ENCODE measurements at places on chromosomes 3 and 15.

DNA sequence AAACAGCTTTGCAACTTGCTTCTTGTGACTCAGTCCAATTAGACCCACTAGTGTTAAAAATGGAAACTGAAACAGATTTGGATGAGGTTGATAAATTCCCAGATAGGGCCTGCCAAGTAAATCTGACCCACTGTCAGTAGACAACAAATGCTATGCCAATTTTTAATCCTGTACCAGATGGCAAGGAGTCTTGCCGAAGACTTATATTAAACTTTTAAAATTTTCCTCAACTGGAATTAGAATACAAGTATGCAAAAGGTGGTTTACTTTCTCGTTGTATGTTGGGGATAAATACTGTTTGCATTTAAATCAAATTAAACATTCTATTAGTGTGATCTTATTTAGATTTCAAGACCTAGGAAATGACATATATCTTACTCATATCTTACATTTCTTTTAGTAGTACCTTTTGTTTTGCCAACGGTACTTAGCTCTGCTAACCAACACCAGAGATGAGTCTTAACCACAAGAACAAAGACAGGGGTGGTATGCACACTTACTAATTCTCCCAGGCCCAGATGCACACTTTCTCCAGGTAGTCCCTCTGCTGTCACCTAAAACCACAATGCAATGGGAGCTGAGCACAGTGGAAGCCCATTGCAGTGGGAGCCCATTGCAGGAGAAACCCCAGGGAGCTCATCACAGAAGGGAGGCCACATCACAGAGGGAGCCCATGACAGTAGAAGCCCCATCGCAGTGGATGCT is 77.8 kb downstream of the WWTR1 start:
- no peak for DNase-seq

DNA sequence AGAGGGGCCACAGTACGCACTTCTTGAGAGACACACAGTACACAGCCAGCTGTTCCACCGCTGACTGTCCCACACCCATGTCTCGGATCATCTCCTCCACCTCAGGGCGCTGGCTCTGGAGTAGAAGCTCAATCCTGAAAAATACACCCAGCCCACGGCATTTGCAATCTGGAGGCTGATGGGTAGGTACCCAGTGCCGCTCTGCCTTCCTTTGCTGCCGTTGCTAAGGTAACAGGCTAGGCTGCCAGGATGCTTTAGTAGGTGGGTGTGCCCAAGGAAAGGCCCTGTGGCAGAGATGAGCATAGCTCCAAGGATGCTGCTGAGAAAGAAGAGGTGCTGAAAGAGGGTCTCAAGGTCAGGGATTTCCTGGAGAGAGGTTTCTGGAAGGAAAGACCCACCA is 14.6 kb downstream of the TRAIP start:
- DNase-seq: no peak

GRCh38 chr15:60840306-60840702 is 361.4 kb upstream of the ICE2 start:
- peak; percentile 25 for DNase-seq

- no peak for DNase-seq
Measured at GRCh38 chr3:4772171-4772804, 206.9 kb upstream of the BHLHE40 start.

GRCh38 chr15:67999320-68000100 is 54.6 kb upstream of the PIAS1 start:
- DNase-seq: no peak

- no peak for DNase-seq
Measured at GRCh38 chr15:51267703-51268083, 70.7 kb downstream of the CYP19A1 start.

GRCh38 chr3:120550546-120550945 is 45.6 kb upstream of the NDUFB4 start:
- DNase-seq: no peak

DNA sequence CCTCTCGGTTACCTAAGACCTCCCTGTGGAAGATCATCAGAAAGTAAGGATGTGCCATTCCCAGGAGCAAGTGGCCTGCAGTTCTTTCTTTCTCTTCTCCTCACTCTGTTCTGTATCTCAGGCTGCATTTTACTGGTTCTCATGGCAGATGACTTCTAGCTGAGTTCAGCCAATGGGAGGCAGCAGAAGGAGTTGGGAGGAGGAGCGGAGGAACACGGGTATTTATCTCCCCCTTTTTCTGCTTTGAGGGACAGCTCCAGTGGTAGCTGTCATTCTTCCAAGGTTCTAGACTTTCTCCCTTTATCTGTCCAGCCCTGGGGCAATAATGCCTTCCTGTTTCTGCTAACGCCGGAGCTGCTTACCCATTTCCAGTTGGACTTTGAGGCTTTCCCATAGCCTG is 339.9 kb downstream of the NR2F2 start:
- DNase-seq: no peak

DNA sequence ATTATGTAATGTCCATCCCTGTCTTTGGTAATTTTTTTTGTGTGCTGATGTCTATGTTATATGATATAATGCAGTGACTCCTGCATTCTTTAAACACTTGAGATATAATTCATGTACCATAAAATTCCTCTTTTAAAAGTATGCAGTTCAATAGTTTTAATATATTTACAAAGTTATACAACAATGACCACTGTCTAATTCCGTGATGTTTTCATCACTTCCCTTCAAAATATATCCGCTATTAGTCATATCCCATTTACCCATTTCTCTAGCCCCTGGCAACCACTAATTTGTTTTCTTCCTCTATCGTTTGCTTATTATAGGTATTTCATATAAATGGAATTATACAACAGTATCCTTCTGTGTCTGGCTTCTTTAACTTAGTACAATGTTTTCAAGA is 64.9 kb upstream of the SUCLG2 start:
- DNase-seq: no peak

- DNase-seq: no peak
Measured at GRCh38 chr15:98683831-98684230, 35.5 kb downstream of the IGF1R start.

DNA sequence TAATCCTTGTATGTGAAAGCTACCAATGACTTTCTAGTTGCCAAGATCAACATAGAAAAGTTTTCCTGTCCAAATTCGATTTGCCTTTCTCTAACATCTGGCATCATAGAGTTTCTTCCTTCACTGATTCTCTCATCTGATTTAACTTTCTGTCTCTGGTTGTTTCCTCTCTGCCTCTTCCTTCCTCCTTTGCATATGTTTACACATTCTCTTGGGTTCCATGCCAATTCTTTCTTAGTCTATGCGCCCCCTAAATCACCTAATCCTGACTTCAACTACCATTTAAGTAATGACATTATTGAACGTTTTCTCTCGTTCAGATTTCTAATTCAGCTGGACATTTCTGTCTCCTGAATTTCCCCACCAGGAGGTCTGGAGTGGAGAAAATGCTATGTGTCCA is 561.9 kb upstream of the TGFBR2 start:
- DNase-seq: no peak

- no peak for DNase-seq
Measured at GRCh38 chr3:138355071-138355470, 6.7 kb downstream of the MRAS start.

GRCh38 chr3:23612296-23612891 is 193.4 kb upstream of the UBE2E1 start:
- DNase-seq: no peak

- no peak for DNase-seq
Measured at GRCh38 chr15:96767703-96768434, 437.4 kb downstream of the NR2F2 start.

DNA sequence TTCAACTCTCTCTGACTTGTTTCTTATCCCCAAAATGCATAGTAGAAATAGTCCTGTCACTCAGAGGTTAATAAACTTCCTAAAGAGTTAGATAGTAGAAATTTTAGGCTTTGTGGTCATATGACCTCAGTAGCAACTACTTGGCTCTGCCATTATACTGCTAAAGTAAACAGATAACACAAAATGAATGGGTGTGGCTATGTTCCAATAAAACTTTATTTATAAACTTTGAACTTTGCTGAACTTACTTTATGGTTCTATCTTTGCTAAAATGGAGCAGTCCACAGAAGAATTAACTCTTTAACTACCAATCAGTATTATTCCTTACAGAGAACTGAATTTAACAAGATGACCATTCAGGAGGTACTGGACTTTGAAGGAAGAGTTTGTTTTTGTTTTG is 393.6 kb upstream of the CDIN1 start:
- no peak for DNase-seq

- no peak for DNase-seq
Measured at GRCh38 chr15:41865490-41866055, 26.9 kb downstream of the PLA2G4B start.

- DNase-seq: no peak
Measured at GRCh38 chr15:67755264-67755663, 70.0 kb upstream of the SKOR1 start.

DNA sequence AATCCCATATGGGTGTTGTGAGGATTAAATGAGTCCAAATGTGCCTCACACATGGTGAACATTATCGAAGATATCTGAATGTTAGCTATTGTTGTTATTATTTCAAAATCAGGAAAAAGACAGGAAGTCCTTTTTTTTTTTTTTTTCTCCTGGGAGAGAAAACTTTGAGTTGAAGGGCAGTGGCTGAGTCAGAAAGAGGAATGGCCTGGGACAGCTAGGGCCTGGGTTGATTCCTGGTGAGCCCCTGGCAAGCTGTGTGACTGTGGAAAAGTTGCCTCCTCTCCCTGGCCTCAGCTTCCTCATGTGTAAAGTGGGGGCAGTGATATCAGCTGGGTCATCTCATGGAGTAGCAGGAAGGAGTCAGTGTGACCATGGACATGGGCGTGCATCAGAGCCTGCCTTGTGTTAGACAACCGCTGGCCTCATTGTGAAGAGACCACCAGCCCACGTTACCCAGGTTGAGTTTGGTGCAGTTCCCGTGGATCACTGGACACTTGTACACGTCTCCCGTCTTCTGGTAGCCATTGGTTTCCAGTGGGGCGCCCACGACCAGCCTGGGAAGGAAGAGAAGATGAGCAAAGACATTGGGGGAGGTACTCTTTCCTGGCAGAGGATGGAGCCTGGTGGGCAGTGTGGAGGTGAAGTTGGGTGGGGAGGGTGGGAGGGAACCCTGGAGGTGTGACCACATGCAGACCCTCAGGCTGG is 63.1 kb downstream of the ITGA11 start:
- DNase-seq: no peak

DNA sequence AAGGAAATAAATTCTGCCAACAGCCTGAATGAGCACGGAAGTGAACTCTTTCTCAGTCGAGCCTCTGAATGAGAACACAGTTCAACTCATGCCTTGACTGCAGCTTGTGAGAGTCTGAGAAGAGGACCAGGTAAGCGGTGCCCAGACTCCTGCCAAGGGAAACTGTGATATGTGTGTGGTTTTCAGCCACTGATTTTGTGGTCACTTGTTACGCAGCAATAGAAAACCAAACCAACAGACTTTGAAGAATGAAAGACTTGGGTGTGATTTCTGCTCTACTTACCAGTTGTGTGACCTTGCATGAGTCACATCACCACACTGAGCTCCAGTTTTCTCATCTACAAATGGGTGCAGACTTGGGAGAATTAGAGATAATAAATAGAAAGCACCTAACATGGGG is 30.6 kb upstream of the FAM107A start:
- DNase-seq: no peak

DNA sequence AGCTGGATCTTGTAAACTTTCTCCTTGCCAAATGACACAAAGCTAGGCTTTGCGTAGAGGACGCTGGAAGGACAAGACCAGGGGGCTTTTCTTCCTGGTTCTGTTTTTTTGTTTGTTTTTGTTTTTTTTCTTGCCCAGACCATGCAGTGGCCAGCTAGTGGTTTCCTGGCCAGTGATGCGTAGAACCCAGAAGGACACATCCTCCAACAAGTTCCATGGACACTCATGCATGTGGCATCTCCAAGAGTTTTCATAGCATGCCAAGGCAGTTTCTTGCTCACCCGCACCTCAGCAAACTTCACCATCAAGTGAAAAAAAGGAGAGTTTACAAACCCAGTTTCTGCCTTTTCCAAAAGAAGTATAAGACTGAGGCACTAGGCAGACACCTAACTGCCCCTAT is 46.1 kb upstream of the TMCO5A start:
- DNase-seq: no peak

GRCh38 chr15:28873006-28873405 is 12.8 kb upstream of the APBA2 start:
- DNase-seq: no peak

DNA sequence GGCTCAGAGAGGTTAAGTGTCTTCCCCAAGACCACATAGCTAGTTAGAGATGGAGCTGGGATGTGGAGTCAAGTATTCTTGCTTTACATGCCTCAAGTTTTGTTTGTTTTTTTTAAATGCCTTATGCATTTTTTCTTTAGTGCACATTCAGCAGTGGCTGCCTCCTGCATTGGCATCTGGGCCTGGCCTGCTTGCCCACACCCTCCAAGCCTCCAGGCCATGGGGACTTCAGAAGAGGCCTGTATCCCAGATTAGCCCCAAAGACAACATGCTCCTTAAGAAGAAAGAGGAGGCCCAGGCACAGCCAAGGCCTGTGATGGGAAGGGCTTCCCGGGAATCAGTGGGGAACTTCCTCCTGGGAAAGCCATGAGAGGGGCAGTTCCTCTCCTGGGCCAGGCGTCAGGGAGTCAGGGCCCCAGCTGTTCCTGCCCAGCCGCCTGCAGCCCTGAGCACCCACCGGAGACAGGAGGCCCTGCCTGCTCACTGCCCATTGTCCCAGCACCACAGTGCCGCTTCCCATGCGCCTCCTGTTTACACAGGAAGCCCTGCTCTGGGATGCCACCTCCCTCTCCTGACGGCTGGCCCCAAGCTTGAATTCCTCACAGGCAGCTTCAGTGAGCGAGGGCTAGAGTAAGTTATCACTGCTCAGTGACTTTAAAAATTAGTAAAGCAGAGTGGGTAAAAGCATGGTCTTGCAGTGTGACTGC is 16.0 kb downstream of the FOXL2NB start:
- no peak for DNase-seq

GRCh38 chr3:6785726-6786125 is 75.2 kb upstream of the GRM7 start:
- no peak for DNase-seq

DNA sequence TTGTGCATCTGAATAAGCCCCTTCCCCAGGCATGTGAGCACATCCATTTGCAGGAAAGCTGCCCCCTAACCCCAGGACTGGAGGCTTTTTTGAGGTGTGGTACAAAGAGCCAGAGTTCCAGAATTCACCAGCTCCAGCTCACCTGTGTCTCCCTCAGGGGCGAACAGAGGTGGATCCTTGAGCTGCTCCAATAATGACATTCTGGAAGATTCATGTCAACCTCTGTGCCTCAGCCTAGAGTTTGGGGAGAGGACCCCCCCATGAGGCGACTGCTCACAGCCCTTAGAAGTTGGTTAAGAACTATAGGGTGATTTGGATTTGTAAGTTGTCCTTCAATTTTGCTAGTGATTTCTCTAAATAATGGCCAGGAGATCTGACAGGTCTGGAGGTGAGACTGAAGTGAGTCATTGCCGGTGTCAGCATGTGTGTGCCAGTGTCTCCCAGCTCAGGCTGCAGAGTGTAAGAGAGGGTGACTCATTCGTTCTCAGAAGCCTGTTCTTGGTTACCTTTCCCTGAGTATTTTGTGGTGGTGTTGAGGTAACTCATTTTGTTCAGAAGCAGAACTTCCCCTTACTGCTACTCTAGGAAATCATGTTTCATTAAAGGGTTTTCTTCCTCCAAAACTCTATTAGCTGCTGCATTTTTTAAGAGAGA is 136.9 kb upstream of the TOPAZ1 start:
- no peak for DNase-seq

GRCh38 chr3:100781301-100781700 is 72.0 kb downstream of the TFG start:
- DNase-seq: no peak

All from CD4-positive, alpha-beta T cell treated with Interleukin-12 subunit alpha and Interleukin-12 subunit beta, for 1 hour (primary cell).